RKO (cell line): ENCODE measurements at places on chromosomes 3 and 15.

GRCh38 chr3:148599481-148599880 is 98.2 kb upstream of the AGTR1 start:
- no peak for DNase-seq

DNA sequence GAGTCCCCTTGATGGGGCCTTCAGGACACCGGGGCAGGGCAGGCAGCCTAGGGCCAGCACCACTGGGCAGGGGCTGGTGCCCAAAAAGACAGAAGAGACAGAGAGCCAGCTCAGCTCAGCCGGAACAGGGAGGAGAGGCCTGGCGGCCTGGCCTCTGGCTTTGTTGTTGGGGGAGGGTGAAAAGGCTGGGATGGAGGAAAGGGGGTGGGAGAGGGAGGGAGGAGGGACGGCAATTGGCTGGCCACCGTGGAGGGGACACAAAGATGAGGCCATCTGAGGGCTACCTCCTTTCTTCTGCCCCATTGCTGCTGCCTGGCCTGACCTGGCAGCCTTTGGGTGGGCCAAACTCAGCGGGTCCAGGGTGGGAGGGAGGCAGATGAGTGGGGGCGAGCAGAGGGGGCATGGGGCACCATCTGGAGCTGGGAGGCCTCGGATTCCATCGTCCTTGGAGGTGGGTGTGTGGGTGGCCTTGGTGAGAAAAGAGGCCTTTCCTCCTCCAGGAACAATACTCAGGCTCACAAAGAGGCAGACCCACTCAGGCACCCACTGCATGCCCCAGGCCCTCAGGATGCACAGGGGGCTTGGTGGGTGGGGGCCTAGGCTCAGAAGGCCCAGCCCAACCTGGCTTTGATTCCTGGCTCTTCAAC is 9.3 kb downstream of the EFCC1 start:
- no peak for DNase-seq

GRCh38 chr3:196772102-196772501 is 32.4 kb downstream of the PAK2 start:
- DNase-seq: no peak

GRCh38 chr3:120093119-120093910 is 932 bp downstream of the GSK3B start:
- peak; percentile 89 for DNase-seq

DNA sequence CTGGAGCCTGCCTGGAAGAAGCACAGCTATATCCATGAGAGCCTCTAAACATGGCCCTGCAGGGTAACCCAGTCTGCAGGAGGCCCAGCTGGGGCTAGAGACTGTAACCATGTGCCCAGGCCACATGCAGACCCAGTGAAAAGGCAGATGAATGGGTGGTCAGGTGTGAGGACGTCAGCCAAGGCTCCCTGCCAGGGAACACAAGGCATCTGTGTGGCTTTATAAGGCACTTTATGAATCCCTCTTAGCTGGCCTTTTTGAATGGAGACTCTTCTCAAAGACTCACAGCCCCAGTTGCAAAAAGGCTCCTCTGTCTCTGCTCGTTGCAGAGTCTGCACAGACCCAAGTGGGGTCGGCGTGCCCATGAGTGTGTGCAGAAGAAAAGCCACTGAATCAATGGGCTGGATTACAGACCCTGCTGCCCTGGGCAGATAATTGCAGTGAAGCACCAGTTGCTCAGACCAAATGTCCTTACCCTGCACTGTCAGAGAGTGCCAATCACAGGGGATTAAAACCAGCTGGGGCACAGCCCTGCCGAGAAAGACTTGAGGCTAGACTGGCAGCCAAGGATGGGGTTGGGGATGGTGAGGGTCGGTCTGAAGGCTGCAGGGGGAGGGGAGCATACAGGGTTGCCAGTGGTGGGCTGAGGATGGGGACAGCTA is 154.2 kb downstream of the RAB11A start:
- no peak for DNase-seq

- DNase-seq: no peak
Measured at GRCh38 chr3:37124435-37124834, 49.9 kb downstream of the LRRFIP2 start.

DNA sequence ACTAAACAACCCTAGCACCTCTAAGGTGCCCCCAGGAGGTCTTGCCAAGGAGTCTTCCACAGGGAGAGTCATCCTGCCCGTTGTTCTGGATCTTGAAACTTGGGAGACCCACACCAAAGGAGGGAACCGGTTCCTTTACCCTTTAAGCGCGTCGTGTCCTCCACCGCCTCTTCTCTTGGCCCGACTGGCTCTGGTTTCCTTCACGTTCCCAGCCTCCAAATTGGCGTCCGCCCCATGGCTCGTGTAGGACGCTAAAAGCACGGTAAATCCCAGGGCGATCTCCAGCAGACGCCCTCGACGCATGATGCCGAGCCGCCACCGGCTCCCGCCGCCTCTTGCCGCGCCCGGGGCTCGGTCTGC is 1.1 kb downstream of the FBN1 start:
- no peak for DNase-seq

DNA sequence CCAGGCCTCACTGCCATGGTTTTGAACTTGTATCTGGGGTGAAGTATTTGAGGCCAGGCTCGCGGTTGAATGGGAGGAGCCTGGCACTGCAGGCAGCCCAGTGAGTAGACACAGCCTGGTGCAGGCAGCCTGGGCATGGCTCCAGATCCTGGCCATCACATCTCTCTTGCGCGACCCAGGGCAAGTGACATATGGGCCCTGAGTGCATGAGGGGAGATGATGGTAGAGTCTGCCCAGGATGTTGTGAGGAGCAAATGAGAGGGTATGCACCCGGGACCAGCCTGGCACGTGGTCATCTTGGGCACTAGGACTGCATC is 103.5 kb downstream of the TBC1D2B start:
- DNase-seq: no peak

DNA sequence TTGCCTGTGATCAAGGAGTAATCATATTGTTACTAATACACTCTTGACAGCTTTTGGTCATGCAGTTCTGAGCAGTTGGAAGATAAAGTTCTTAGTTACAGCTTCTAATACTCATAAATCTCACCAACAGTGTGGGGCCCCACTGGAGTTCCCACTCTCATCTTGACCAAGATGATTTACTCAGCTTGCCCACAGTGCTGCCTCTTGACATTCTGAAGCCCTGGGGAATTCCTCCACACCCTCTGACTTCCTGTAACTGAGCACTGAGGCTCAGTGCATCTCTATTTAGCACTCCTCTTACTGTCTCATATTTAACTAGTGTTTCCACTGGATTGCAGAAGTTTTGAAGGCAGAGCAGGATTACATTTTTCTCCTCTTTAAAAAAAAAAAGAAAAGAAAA is 1.9 kb upstream of the ARL6IP5 start:
- DNase-seq: no peak

DNA sequence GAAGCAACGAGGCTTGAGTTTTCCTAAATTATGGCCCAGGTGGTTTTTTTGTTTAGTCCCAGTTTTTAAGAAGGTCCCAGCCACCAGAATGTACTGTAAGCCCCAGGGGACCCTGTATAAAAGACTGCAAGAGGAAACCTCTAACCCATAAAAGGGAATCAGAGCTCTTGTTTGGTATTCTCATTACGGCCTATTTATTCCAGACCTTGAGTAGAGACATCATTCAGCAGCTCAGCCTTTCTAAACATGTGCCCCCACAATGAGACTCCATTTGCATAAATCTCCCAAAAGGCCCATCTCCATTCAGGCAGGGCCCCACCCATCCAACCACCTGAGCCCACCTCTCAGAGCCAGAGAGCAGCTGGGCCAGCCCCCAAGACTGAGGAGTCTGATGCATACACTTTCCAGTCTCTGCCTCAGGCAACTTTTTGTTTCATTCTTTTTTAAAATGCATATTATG is 25.7 kb downstream of the ZDHHC3 start:
- DNase-seq: no peak

GRCh38 chr3:34599595-34599994 is 801.2 kb downstream of the PDCD6IP start:
- no peak for DNase-seq

DNA sequence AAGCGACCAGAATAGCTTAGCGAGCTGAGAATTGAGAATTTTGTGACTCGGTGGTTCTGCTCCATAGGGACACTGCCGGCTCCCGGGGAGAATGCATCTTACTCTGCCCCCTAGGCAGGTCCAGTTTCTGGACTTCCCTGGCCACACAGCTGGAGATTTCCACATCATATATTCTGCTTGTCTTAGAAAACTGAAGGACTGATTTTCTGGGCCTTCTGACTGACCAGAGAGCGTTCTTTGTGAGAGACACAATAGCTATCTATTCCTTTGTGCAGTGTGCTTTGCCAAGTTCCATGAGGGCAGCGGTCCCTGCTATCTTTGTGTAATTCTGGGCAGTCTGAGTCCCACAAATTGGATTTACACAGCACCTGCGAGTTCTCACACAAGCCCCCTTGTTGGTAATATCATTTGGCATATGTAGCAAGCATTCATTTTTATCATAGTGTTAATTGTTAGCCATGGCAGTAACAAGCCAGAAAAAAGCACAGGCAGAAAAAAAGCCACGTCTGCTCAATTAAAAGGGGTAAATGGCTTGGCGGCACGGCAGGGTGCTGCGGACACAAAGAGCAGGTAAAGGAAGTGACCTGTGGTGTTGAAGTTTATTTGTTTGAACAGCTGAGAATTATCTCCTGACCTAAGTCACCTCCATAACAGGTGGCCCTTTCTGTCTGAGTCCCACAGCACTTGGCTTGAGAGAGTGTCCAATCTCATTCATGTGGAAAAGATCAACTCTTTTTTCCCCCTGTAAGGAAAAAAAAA is 688.7 kb downstream of the TUSC7 start:
- DNase-seq: no peak

DNA sequence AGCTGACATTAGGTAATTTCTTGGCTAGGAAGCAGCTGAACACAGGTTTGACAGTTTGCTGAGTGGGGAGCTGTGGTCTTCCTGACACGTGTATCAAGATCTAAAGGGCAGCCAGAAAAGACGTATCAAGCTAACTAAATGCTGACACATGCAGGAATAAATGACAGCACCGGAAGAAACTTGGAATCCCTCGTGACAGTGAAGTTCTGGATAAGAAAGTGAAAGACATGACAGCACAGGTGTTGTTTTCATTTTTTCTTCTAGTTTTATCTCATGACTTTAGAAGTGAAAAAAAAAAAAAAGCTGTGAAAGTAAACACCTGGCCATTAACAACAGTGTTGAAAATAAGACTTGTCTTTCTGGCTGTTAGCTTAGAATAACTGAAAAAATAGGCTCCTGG is 48.7 kb downstream of the FGF7 start:
- DNase-seq: no peak

DNA sequence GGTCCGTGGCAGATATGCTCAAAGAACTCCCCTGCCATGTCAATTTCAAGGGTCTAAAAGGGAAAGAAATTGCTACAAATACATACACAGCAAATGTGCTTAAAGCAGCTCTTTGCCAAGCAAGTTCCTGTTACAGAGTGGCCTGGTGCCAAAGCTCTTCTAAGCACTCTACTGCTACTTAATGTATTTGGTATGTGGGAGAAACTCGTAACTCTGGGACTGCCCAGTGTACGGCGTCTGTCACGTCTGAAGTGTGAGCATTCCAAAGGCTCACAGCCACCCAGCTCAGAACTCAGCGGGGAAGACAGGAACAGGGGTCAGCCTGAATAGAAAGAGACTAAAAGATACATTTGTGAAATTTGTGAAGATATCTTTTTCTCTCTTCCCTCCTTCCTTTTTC is 54.6 kb downstream of the RBMS3 start:
- peak; percentile 56 for DNase-seq

DNA sequence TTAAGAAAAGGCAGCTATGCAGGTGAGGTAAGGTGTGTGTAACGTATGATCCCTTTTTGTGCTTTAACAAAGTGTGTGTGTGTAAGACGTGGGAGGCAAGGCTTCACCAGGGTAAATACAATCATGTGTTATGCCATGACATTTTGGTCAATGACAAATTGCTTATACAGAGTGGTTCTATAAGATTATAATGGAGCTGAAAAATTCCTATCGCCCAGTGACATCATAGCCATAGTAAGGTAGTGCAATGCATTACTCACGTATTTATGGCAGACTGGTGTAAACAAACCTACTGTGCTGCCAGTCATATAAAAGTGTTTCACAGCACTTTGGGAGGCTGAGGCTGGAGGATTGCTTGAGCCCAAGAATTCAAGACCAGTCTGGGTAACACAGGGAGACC is 60.2 kb upstream of the LCTL start:
- DNase-seq: no peak

DNA sequence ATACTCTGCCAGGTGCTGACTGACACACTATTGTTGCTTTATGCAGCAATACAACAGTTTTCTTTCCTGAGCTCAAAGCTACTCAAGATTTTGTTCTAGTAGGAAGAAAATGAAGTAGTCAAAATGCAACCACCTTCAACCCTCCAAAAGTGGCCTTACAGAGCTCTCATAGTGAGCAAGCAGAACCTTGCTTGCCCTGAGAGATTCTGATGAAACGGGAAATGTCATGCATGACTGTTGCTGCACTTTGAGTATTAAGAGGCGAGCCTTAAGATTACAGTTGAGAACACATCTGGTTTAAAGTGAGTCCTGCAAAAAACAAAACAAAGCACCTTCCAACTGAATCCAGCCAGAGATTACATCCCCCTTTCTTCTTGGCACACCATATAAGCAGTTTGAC is 29.7 kb downstream of the MINDY4B start:
- DNase-seq: no peak

DNA sequence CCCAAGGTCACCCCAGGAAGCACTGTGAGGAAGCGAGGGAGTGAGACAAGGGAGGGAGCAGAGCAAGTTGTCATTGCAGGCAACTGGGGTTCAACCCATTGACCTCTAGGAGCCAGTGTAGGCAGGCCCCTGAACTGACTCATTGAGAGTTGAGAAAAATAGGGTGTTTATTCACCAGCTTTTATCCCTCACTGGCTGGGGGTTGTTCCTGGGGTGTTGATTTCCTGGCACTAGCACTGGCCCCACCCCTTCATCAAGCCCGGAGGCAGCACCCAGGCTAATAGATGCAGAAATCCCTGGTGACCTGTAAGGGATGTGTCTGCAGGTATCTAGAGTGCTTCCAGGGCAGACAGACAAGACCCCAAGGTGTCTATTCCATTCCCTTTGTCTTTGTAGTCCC is 183.9 kb downstream of the ARRDC4 start:
- no peak for DNase-seq

DNA sequence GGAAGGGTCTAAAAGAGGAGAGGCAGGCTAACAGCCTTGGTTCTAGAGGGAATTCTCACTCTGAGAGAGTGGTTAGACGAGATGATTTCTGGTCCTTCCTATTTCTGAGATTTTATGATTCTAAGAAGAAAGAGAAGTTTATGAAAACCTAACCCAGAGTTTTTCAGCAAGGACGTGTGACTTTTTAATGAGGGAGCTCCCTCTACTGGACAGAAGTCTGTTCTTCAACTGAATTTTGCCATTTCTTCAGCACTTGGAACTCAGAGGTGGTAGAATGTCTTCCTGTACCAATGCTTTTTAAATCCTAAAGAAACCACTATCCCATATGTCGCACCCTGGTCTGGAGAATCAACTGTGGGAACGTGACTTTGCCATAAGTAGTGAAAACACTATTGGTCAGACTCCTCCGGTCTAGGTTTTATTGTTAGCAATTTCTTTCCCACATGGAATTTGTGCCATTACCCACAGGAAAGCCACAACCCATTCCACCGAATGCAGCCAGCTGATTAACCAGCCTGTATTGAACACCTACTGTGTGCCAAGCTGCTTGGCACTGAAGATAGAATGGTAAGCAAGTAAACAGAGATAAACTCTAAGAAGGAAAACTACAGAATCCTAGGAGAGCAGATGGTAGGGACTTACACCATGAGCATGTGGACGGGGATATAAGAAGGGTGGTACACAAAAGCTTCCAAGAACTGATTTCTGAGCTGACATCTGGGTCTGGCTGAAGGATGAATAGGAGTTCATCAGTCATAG is 199.5 kb upstream of the LMCD1 start:
- DNase-seq: peak; percentile 75

GRCh38 chr15:60518511-60518910 is 39.6 kb upstream of the ICE2 start:
- DNase-seq: no peak
